Heart right ventricle (tissue), 16 donors: ENCODE measurements at places on chromosomes 5 and 9.

GRCh38 chr5:91365498-91365897 is 17.6 kb downstream of the ARRDC3 start:
- H3K27ac ChIP-seq: no peak overlapping the region
- H3K27me3 ChIP-seq: no peaks in the 10 kb centered on the region
- H3K4me1 ChIP-seq: peaks cover 16% of the 10 kb centered on the region
- no peaks in the 10 kb centered on the region for H3K36me3 ChIP-seq
- no peak for DNase-seq
- H3K4me3 ChIP-seq: no peak overlapping the region

GRCh38 chr5:36744773-36745589 is 131.6 kb upstream of the NIPBL start:
- no peaks in the 10 kb centered on the region for H3K36me3 ChIP-seq
- H3K27ac ChIP-seq: no peak overlapping the region
- H3K4me3 ChIP-seq: peak overlapping the region; percentile 62
- H3K27me3 ChIP-seq: no peaks in the 10 kb centered on the region
- no peak for DNase-seq
- H3K4me1 ChIP-seq: peaks cover 15% of the 10 kb centered on the region

DNA sequence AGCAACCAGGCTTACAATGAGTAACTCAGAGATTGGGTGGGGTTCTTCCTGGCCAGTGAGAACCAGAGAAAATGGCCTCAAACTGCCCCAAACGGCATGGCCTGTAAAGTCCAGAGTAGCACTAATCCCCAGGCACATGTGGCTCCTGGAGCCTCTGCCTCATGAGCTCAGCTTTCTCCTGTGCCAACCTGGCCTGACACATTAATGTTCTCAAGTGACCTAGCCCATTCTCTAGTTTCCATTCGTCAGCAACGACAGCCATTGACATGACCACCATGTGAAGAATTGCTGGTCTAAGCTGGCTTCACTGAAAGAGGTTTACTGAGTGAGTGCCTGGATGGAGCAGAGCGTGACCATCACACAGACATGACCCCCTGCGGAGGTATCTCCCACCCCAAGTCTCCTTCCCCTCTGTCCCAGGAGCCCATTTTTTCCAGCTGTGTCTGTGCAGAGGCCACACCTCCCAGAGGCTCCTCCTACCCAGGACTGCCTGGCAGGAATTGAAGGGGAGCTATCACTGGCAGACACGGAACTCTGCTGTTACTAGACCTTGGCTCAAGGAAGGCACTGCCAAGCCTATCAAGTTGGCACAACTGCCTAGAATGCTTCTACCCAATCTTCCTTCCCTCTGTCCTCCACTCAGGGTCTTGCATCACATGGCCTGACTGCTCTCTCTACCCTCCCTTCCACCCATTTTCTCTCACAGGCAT is 59.0 kb upstream of the BOD1 start:
- no peaks in the 10 kb centered on the region for H3K36me3 ChIP-seq
- no peak overlapping the region for H3K27ac ChIP-seq
- DNase-seq: no peak

DNA sequence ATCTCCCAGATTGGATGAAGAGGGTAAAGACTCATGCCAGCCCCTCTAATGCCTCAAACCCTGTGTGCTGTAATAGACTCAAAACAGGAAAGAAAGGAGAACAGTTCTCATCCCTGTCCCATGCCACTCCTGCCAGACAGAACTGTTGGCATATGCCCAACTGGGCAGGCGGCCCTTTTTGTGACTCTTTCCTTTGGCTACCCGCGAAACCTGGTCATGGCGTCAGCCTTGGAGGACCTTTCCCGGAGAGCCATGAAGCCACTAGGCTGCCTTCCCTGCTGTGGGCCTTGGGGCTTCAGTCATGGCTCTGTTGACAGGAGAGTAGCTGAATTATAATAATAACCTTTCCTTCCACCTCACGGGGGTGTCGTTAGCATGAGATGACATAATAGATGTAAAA is 75.9 kb upstream of the SEMA6A start:
- H3K4me3 ChIP-seq: no peak overlapping the region
- DNase-seq: no peak
- no peaks in the 10 kb centered on the region for H3K27me3 ChIP-seq
- peaks cover 8% of the 10 kb centered on the region for H3K4me1 ChIP-seq
- H3K36me3 ChIP-seq: no peaks in the 10 kb centered on the region

DNA sequence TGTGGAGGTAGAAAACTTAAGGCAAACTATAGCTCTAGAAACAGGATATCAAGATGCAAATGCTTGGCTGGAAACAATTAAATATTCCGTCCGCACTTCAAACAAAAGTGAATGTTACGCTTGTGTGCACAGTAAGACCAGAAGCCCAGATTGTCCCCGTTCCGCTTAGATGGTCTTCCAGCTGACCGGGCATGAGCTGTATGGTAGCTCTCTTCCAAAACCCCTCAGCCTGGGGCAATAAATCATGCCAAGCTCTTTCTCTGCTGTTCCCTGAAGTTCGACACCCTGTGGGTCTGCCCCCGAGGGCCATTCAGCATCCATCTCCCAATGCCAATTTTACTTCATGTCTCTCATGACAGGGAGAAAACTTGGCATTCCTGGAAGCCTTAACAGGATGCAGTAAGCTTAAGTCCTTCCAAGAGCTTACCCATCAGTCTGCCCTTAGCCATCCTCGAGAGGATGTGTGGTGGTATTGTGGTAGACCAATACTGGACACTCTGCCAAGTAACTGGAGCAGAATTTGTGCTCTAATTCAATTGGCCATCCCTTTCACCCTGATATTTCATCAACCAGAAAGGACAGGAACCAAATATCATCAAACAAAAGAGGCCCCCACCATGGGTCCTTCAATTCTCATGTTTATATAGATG is 70.7 kb upstream of the RANBP6 start:
- no peaks in the 10 kb centered on the region for H3K36me3 ChIP-seq
- no peak for DNase-seq
